Activated T-cell treated with anti-CD3 and anti-CD28 coated beads for 48 hours (primary cell): ENCODE measurements at places on chromosomes 6 and 20.

DNA sequence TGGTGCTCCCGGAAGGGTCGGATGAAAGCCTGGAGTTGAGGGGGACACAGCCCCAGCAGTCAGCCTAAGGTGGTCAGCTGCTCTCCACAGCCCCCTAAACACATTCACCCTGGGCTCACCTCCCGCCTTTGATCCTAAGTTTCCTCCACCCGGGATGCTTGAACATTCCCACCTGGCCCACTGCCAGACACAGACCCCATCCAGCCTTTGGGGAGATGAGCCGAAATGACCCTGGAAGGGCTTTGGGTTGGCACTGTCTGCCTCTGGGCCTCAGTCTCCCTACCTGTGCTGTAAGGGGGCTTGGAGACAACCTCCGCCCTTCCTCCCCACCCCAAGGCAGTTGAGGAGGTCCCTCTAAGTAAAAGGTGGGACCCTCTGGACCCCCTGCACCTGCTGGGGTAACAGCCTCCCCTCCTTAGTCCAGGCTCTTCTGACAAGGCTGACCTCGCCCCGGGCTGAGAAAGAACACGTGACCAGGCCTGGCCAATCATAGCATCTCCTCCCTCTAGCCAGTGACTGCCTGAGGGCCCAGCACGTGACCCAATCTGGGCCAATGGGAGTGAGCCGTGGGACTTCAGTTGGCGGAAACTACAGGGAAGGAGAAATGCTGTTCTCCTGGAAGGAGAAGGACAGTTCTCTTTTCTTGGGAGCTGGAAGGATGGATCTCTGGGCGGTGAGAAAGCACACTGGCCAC is 16.9 kb upstream of the UBE2V1 start:
- no peak for DNase-seq

- no peak for DNase-seq
Observed at GRCh38 chr6:160378218-160378617, 30.0 kb downstream of the SLC22A3 start.

- DNase-seq: no peak
Observed at GRCh38 chr6:130033949-130034348, 15.6 kb downstream of the L3MBTL3 start.

DNA sequence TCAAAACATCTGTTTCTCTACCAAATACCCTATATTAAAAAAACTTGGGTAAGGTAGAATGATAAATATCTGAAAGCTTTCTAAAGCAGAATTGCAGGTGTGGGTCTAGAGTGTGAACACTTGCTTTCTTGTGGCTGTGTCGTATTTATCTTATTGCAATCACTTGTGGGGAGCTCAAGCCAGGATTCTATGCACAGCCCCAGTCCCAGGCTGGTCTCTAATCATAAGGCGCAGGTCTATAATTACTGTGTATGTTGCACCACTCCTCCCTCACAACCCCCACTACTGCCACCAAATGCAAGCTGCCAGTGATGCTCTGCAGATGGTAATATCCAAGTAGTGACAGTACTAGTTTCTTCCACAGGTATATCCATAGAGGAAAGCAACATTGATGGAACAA is 2.2 kb upstream of the E2F3 start:
- DNase-seq: no peak

- DNase-seq: no peak
Observed at GRCh38 chr20:64261138-64261537, 5.6 kb downstream of the PCMTD2 start.

DNA sequence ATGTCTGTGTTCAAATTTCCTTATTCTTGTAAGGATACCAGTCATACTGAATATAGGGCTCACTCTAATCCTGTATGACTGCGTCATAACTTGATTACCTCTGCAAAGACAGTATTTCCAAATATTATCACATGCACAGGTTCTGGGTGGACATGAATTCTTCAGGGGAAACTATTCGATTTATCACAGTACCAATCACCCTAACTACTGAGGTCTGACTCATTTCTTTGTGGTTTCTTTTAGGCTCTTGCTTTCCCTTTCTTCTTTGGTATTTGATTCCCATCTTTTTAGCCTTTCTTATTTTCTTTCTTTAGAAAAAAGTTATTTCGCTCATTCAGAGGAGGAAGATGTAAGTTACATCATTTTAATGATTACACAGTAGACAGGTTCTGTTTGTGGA is 40.3 kb upstream of the TBX18 start:
- DNase-seq: no peak

DNA sequence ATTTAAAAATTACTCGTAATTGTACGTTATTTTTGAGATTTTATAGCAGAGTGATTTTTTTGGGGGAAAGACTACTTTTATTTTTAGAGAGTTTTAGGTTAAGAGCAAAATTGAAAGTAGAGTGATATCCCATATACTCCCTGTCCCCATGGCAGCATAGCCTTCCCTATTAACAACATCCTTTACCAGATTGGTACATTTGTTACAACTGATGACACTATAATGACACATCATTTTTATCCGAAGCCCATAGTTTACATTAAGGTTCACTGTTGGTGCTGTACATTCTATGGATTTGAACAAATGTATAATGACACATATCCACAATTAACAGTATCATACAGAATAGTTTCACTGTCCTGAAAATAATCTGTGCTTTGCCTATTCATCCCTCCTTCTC is 1126.4 kb upstream of the CITED2 start:
- no peak for DNase-seq

DNA sequence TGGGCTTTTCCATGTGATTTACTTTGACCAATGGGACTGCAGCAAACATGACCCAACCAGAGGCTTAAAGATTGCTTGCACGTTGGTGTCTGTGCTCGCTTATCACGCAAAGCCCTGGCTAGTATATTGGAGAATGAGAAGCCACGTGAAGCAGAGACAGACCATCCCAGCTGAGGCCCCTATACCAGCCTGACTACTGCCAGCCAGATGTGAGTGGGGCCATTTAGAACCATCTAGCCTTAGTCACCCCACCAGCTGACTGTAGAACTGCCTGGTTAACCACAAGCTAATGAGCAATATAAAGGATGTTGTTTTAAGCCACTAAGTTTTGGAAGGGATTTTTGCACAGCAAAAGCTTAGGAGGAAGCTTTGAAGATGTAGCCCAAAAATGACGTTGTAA is 74.5 kb downstream of the MACROD2 start:
- DNase-seq: no peak
